Immature natural killer cell (primary cell): ENCODE measurements at places on chromosomes 7 and 10.

GRCh38 chr10:1413823-1414222, 323.5 kb downstream of the ADARB2 start:
- H3K27me3 ChIP-seq = peaks cover 8% of the 10 kb centered on the region
- H3K4me1 ChIP-seq = no peaks in the 10 kb centered on the region
- DNase-seq = no peak
- H3K4me3 ChIP-seq = no peak overlapping the region

GRCh38 chr7:126727930-126728391, 524.8 kb downstream of the GRM8 start:
- H3K4me1 ChIP-seq = no peaks in the 10 kb centered on the region
- no peak for DNase-seq
- no peaks in the 10 kb centered on the region for H3K27me3 ChIP-seq

DNA sequence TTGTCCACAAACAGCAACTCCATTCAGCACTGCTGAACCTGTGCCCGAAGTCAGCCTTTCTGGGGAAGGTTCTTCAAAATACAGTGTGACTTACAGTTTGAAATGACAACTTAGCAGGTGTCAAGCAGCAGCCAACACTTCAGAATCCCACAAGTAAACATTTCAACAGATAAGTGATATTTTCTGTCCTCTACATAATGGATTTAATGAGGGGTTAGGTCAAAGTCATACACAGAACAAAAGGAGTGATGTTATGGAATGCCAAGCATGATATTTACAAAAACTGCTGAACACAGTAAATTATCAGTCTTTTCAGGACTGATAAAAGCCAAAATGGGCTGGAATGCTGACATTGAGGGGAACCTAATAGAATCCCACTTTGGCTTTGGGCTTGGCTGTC, 77.6 kb upstream of the JAZF1 start:
- peaks cover 2% of the 10 kb centered on the region for H3K27me3 ChIP-seq
- no peaks in the 10 kb centered on the region for H3K36me3 ChIP-seq
- no peak for DNase-seq
- H3K4me3 ChIP-seq = no peak overlapping the region

DNA sequence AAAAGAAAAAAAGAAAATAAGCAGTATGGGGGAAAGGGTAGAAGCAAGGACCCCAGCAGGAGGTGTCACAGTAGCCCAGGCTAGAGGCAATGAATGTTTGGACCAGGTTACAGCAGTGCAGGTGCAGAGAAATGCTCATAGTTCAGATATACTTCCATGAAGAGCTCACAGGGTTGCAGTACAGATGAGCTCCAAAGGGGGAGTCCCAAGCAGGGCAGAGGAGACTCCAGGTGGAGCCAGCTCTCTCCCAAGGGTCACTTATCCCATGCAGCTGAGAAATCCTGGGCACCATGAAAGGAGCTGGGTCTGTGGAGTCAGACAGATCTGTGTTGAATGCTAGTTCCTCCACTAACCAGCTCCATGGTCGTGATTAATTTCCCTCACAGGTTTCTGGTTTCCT, 174.9 kb downstream of the C7orf25 start:
- H3K27ac ChIP-seq = no peak overlapping the region
- no peaks in the 10 kb centered on the region for H3K4me1 ChIP-seq
- no peaks in the 10 kb centered on the region for H3K36me3 ChIP-seq
- H3K27me3 ChIP-seq = no peaks in the 10 kb centered on the region
- no peak for DNase-seq

DNA sequence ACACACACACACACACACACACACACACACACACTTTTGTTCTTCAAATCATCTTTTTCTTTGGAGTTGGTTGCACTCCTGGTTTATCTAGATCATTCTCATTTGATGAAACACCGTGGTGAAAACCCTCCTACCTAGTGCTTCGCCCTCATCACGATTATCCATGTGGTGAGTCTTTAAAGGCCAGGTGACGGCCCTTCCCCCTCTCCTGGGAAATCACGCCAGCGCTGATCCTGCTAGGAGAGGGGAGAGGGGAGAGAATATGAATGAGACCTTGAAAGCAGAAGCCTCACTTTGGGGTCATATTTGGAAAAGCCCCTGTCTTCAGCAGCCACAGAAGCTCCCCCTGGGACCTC, 103.9 kb upstream of the LRRC4 start:
- peak overlapping the region; percentile 72 for H3K4me3 ChIP-seq
- H3K36me3 ChIP-seq = peaks cover 5% of the 10 kb centered on the region
- no peak overlapping the region for H3K27ac ChIP-seq
- no peak for DNase-seq
- peaks cover 4% of the 10 kb centered on the region for H3K27me3 ChIP-seq

GRCh38 chr10:125633517-125633999, 49.4 kb downstream of the TEX36 start:
- no peaks in the 10 kb centered on the region for H3K36me3 ChIP-seq
- no peaks in the 10 kb centered on the region for H3K4me1 ChIP-seq
- H3K4me3 ChIP-seq = no peak overlapping the region
- no peak for DNase-seq

DNA sequence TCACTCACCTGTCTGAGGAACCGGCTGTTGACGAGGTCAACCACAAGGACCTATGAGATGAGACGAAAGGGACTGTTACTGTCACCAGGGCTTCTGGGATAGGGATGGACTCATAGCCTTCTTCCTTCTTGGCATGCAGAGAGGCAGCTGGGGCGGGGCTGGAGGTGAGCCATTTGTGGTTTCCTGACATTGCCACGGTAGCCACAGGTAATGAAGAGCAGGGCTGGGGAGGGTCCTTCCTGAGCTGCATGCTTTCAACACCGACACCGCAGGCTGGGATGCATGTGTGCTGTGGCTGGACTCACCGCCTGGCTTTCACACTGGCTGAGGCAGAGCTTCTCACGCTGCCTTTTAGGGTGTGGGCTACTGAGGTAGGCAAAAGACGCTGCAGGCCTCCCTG, 46.4 kb upstream of the MKRN1 start:
- peaks cover 17% of the 10 kb centered on the region for H3K4me1 ChIP-seq
- no peaks in the 10 kb centered on the region for H3K27me3 ChIP-seq
- H3K36me3 ChIP-seq = no peaks in the 10 kb centered on the region
- peak; percentile 18 for DNase-seq
- no peak overlapping the region for H3K4me3 ChIP-seq

GRCh38 chr10:120575411-120575810, 118.4 kb downstream of the PLPP4 start:
- no peaks in the 10 kb centered on the region for H3K36me3 ChIP-seq
- H3K4me3 ChIP-seq = no peak overlapping the region
- H3K27me3 ChIP-seq = no peaks in the 10 kb centered on the region
- no peak for DNase-seq
- H3K27ac ChIP-seq = no peak overlapping the region

DNA sequence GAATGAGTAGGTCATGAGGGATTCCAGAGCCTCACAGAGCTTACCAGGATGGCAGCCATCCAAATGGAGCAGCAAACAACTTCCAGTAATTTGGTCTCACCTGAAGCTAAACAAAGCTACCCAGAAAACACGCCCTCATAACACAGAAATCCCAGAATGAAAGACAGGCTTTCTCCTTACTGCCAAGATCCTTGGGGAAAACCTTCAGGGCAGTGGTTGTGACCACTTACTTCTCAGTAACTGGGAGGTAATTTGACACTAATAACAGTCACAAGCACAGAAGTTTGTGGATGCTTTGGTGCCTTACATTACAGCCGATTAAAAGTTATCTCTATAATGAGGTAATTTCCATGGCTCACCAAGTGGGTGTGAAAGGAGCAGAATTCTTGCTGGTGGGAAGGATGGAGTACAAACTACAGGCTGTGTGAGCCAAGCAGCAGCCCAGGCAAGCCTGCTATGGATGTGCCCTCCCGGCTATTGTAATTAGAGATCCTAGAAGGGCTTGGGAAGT, 10.4 kb downstream of the WDR91 start:
- peaks cover 5% of the 10 kb centered on the region for H3K4me1 ChIP-seq
- peaks cover 64% of the 10 kb centered on the region for H3K36me3 ChIP-seq
- no peaks in the 10 kb centered on the region for H3K27me3 ChIP-seq
- DNase-seq = no peak
- H3K27ac ChIP-seq = peak overlapping the region; percentile 21
- no peak overlapping the region for H3K4me3 ChIP-seq

GRCh38 chr7:140683657-140684056, 10.9 kb downstream of the ADCK2 start:
- peaks cover 27% of the 10 kb centered on the region for H3K36me3 ChIP-seq
- no peak for DNase-seq
- no peaks in the 10 kb centered on the region for H3K4me1 ChIP-seq

DNA sequence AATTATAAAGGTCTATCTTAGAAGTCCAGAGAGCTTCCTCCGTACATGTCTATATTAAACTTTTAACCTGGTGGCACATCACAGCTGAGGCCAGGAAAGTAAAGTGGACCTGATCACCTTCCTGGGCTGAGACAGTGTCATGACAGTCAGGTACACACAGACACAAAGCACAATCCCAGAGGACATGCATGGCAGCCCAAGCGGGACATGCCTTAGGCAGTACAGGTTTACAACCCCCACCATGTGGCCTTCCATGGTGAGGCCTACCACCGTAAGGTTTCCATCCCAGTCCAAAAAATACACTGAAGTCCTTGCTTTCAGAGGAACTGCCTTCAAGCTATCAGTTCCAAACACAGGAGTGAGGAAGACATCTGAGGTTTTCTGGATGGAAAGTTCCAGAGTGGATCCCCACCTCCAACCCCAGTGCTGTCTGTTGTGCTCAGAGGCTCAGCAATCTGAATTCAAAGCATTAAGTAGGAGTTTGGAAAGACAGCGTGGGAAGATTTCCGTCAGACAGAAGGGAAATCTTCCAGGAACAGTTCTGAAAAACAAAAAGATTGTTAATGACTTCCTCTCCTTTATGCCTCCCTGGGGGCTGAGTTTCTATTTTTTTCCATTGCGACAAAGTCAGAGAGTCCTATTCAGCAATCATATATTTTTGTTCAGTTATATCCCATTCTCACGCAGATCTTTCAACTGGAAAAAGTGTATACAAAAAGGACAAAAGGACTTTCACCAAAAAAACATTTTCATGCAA, 20.1 kb downstream of the IFIT3 start:
- no peak overlapping the region for H3K27ac ChIP-seq
- H3K36me3 ChIP-seq = peaks cover 5% of the 10 kb centered on the region
- peaks cover 17% of the 10 kb centered on the region for H3K27me3 ChIP-seq
- H3K4me3 ChIP-seq = no peak overlapping the region

- DNase-seq = no peak
- no peaks in the 10 kb centered on the region for H3K27me3 ChIP-seq
- peaks cover 26% of the 10 kb centered on the region for H3K4me1 ChIP-seq
- no peak overlapping the region for H3K27ac ChIP-seq
These were observed 126.0 kb downstream of the GATA3 start for GRCh38 chr10:8180360-8181109.

- no peak overlapping the region for H3K27ac ChIP-seq
- DNase-seq = no peak
- H3K4me3 ChIP-seq = no peak overlapping the region
- peaks cover 41% of the 10 kb centered on the region for H3K4me1 ChIP-seq
- peaks cover 8% of the 10 kb centered on the region for H3K36me3 ChIP-seq
These were observed 77.8 kb downstream of the SHH start for GRCh38 chr7:155734445-155734809.

DNA sequence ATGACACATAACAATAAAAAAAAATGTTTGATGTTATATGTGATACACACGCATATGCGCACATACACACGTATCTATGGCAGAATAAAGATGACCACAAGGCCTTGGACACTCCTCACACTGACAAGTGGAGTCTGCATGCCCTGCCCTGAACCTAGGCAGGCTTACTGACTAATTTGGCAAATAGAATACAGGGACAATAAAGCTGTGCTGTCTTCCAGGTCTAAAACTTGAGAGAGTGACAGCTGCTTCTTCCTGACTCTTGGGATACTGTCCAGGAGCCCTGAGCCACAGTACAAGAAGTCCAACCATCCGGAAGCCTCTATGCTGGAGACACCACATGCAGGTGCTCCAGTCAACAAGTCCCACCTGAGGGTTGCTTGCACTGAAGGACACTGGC, 20.3 kb downstream of the PARD3 start:
- no peak overlapping the region for H3K27ac ChIP-seq
- H3K4me3 ChIP-seq = no peak overlapping the region
- peaks cover 5% of the 10 kb centered on the region for H3K27me3 ChIP-seq
- no peak for DNase-seq

GRCh38 chr7:143503261-143503660, 25.6 kb downstream of the TAS2R41 start:
- no peak overlapping the region for H3K4me3 ChIP-seq
- H3K27me3 ChIP-seq = peaks cover 3% of the 10 kb centered on the region
- no peaks in the 10 kb centered on the region for H3K4me1 ChIP-seq
- DNase-seq = no peak
- no peak overlapping the region for H3K27ac ChIP-seq
- H3K36me3 ChIP-seq = no peaks in the 10 kb centered on the region
